ENCODE measurements at places on chromosomes 6 and 20. TPM values are rescaled to one million over a fixed set of nuclear protein-coding genes. Genes with fewer than 3 reads are reported as not detected.
A peak's percentile ranks its signal among the peaks of the same experiment; 100 is the strongest.

GRCh38 chr6:72835749-72836148 lies 213.9 kb downstream of the KCNQ5 start:
- DNase-seq, result no peak

- no peak for DNase-seq
These were observed 66.8 kb downstream of the TBC1D7 start for GRCh38 chr6:13261464-13261994.

DNA sequence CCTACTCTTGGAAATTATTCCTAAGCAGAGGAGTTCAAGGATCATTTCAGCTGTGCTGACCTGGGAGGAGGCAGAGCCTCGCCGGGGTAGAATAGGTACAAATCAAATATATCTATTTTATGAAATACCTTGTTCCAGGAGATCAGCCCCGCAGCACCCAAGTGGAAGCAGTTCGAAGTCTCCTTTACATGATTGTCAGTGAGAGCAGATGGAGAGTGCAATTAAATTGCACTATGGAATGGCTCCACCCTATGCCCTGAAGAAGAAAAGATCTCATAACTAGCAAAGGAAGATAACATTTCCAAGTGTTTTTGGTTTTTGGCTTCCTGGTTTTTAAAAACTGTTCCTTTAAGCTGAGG lies 31.4 kb downstream of the DUSP22 start:
- DNase-seq, result peak; percentile 57

GRCh38 chr20:54469952-54470351 lies 5.4 kb upstream of the DOK5 start:
- DNase-seq, result no peak

DNA sequence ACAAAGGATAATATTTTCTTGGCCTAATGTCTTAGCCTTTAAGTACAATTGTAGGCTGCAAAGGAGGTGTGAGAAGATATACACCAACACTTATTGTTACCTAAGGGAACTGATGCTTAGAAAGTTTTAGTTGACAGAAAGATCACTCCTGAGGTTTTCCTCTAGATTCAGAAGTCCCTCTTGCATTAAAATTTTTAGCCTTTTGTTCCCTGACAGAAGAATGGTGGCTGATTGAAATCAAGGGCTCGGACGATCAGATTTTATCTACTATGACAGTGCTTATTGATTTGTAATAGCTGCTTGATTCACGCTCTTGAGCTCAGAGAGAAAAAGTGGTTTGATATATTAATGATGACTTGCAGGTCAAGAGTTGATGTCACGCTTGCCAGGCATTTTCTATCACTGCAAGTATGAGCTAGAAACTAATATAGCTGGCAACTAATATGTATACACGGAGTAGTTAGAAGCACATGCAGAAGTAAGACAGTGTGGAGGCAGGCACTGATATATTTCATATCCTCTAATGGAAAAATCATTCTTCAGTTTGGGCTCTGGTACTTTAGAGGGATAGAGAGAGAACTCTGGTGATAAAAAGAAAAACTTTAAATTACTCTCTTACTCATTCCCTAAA lies 246.6 kb upstream of the ID4 start:
- DNase-seq, result no peak

DNA sequence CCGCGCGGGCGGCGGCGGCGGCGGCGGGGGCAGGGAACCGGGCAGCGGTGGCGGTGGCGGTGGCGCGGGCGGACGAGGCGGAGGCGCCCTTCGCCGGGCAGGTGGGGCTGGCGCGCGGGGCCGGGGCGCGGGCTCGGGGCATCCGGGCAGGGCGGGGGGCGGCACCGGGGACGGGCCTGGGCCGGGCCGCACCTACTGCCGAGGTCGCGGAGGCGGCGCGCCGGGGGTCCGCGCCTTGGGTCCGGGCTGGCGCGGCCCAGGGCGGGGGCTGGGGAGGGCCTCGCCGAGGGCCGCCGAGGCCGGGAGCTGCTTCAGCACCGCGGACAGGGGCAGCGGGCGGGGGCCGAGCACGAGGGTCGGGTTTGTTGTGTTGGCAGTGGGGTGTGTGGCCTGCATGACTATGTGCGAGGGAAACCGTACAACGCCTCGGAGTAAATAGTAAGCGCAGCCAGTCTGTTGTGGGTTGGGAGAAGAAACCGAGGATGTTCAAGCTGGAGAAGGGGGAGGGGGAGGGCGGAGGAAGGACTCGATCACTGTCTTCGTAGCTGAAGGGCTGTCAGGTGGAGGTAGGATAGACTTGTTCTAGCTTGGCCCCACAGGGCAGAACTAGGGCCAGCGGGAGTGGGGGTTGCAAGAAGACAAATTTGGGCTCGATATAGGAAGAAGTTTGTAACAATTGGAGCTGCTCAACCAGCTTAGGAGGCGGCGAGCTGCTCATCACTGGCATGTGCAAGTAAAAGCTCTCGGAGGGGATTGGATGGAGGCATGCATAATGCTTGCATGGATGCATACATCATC lies 593 bp downstream of the MMP24 start:
- DNase-seq, result no peak

SAYSD1 gene
- 20.7 TPM for total RNA-seq

UNC5CL gene
- total RNA-seq, result 1.1 TPM

SAPCD1 gene
- 6.5 TPM for total RNA-seq

ASF1A gene
- 17.1 TPM for total RNA-seq

BPI gene
- total RNA-seq, result not detected

VSX1 gene
- not detected for total RNA-seq

Measured in sigmoid colon (tissue), 7 donors.